ENCODE measurements at places on chromosomes 7 and 10.

DNA sequence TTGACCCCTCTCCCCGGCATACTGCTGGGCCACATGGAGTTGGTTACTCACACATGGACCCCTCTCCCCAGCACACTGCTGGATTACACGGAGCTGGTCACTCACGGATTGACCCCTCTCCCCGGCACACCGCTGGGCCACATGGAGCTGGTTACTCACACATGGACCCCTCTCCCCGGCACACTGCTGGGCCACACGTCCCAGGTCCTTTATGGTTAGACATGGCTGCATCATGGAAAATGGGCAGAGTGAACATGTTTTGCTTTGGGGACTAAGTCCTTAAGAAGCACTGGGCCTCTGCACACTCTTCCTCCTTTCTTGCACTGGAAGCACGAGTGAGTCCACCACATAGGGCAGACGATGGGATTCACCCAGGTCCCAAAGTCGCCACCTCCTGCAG lies 102.1 kb upstream of the SHH start:
- DNase-seq = no peak

- DNase-seq = no peak
Measured at GRCh38 chr10:51139176-51139575, 64.9 kb downstream of the PRKG1 start.

- no peak for DNase-seq
Measured at GRCh38 chr7:147535701-147536111, 1054.9 kb upstream of the C7orf33 start.

DNA sequence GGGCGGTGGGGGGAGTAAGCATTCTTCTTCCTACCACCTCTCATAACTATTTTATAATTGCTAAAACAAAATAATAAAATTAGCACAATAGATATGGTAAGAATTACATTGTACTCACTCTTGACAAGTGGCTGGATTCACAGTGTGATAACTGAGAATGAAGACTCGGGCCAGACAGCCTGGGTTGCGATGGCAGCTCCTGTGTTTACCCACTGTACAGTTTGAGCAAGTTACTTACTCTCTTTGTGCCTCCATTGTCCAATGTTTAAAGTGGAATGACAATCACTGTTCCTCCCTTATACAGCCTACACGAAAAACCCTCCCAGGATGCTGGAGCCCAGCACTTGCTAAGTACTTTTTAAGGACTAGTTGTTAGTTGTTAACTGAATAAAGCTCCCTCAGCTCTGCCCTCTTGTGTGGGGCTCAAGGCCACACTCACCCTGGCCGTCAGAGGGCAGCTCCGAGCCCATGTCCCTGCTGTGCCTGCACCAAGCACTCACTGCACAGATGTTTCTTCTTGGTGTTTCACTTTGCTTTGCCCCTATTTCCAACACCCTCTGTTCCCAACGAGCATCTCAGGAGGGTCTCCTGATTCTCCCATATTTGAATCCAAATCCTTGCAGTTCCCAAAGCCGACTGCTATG lies 56.4 kb upstream of the NPS start:
- DNase-seq = no peak

GRCh38 chr10:80580638-80581468 lies 43.2 kb downstream of the SH2D4B start:
- no peak for DNase-seq

- DNase-seq = no peak
Measured at GRCh38 chr7:27863880-27864279, 123.9 kb downstream of the TAX1BP1 start.
